Activated naive CD4-positive, alpha-beta T cell treated with anti-CD3 and anti-CD28 coated beads, Interleukin-2, amount 50 U/mL, for 72 hours (primary cell): ENCODE measurements at places on chromosomes 13 and 19. TPM values are rescaled to one million over a fixed set of nuclear protein-coding genes. Genes with fewer than 3 reads are reported as not detected.

Gene IZUMO2
- not detected for total RNA-seq

Gene AMER2
- total RNA-seq, result not detected

Gene ZNF177
- total RNA-seq, result 1.2 TPM

Gene GPATCH1
- total RNA-seq, result 12.9 TPM

- no peak for DNase-seq
Observed at GRCh38 chr19:36246006-36246481, 31.1 kb downstream of the ZNF146 start.

DNA sequence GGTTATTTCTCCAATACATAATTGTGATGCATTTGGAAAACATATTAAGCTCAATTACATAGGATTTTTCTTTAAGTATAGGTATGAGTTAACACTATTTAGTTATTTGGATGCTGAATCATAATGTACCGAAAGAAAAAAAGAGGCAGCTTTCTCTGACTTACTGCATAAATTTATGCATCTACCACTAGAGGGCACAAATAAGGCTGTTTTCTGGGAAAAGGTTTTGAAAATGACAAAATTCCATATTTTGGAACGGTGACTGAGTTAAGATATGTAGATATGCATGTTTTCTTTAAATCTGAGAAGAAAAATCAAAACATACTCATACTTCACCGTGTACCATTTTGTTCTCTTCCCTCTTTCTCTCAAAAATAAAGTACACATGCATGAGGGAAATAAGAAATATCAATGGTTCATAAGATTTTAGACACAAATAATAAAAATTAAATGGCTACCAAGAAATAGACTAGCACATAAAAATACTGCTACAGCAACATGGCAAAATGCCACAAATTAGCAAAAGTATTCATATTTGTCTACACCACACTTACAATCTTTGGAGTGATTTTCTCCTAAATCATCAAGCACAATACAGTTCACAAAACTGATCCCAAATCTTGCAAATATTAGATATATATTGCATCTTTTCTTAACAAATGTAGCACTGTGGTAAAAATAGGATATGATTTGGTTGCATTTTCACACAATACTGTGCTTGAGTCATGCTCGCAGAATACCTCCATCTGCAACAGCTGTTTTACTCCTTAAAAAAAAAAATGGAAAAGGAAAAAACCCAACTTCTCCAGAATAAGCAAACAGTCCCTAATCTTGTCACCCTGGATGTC is 260.0 kb downstream of the FGF14 start:
- no peak for DNase-seq

GRCh38 chr13:22940736-22941135 is 240.0 kb upstream of the SGCG start:
- no peak for DNase-seq

GRCh38 chr13:89897681-89898080 is 1449.8 kb upstream of the MIR17HG start:
- DNase-seq, result no peak

- no peak for DNase-seq
Observed at GRCh38 chr13:113162783-113163685, 4.6 kb downstream of the PROZ start.
